AG09309 (cell line): ENCODE measurements at places on chromosomes 7 and 10.

DNA sequence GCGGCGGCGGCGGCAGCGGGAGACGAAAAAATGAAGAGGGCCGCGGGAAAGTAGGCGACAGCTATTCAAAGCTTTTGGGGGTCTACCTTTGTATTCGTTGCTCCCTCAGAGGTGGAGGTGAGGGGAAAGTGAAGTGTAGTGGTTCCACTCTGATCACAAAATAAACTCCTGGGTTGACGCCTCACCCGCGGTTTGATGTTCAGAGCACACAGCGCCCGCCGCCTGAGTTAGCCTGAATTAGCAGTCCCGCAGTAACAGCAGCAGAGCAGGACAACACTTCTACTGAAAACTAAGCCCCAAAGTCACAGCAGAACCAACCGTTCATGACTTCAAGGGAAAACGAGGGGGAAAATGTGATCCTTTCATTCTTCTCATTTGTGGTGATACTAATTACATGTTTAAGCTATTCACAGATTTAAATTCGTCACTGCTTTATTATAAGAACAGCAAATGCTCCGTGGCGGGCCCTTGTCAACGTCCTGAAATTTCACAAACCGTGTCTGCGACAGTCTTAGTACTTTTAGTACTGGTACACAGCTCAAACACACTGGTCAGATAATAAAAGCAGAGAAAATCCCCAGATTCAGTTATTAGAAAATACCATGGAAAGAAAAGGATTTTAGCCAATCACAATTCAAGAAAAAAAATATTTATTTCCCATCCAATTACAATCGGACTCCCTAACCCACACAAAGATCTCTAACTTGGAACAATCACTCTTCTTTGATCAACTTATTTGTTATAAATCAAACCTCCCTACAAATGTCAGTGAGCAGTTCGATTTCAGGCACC is 563 bp upstream of the JMJD1C start:
- DNase-seq, result no peak

DNA sequence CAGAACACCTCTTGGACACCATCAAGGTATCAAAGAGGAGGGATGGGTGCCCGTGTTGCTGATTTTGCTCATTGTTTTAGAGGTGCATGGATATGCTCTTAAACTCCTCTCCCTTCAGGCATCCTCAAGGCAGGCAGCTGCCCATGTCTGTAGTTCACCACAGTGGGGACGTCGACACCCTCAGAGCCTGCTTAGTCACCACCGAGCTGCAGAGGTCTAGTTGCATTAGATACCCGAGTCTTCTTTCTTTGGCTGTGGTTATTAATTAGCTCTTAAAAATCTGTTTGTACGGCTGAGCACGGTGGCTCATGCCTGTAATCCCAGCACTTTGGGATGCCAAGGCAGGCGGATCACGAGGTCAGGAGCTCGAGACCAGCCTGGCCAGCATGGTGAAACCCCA is 24.7 kb upstream of the TSPAN13 start:
- DNase-seq, result no peak

DNA sequence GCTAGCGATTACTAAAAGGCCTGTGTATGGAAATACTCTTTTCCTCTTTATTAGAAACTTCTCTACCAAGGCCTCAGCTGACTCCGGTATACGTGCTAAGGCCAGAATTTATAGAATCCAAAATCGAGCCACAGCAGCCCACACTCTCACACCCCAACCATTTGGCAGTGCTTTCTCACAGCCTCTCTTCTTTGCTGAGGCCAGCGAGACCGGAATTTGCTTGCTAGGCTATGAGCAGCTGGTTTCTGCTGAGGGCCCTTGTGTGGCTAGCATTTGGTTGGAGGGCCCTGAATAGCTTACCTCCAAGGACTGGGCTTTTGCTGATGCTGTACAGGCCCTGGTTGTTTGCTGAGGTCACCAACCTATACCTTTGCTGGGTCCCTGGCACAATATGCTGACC is 46.1 kb downstream of the ITGB8 start:
- no peak for DNase-seq

DNA sequence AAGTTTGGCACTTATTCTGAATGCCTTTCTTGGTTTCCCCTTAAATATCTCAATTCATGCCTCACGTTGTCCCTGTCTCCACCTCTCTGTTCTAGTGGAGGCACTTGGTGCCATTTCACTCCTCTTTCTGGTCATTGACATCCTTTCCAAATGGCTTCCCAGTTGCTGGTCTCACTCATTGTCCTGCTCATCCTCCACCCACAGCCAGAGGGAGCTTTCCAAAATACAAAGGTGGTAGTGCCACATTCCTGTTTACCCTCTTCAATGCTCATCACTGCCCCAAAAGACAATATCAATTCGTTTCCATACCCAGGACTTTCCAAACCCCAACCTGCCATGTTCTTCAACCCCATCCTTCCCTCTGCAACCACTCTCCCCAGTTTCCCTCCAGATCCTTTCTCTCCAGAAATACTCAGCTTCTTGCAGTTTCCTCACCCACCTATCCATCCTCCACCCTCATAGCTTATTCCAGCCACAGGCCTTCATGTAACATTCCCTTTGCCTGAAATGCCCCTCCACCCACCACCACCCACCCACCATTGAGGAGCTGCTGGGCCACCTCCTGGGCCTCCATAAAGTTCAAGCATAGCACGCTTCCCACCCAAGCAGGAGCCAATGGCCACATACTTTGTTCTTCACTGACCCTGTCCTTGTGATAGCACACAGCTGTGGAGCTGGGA is 63.1 kb upstream of the ADRB1 start:
- DNase-seq, result no peak
